ENCODE measurements at places on chromosomes 7 and 10.
A peak's percentile ranks its signal among the peaks of the same experiment; 100 is the strongest.

- no peak for DNase-seq
These were observed 62.0 kb downstream of the MYOF start for GRCh38 chr10:93420091-93420490.

- DNase-seq, result no peak
These were observed 21.4 kb downstream of the SORBS1 start for GRCh38 chr10:95539560-95540284.

GRCh38 chr10:66639371-66639770 lies 286.5 kb upstream of the LRRTM3 start:
- DNase-seq, result no peak

DNA sequence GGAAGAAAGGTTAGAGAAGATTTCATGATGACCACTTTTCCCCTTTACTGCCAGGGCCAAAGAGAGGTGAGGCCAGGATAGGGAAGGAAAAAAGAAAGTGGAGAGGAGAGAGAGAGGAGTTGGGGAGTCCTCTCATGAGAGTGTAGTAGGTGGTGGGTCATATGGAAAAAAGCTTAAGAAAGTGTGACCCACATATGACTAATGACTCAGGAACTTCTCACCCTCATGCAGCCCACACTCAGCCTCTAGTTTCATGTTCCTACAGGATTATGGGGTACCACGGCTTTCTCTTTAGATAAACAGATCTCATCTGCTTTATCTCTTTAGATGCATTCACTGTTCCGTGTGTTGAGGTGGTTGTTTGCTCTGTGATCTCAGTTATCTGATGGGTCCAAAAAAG lies 462.5 kb upstream of the IGFBP3 start:
- no peak for DNase-seq

DNA sequence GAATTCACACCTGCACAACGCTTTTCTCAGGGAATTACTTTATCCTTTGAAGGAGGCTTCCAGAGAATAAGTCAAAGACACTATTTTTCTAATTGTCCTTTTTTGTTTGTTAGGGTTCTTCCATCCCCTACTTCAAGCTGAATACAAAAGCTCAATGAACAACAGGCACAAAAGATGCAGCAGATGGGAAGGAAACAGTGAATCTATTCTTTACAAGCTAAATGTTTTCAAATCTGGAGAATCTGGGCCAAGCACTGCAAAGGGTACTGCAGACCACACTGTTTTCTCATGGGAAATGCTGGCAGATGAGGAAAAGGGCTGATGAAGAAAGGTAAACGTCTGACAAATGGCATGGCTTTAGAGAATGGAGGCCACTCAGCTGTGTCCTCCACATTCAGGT lies 18.5 kb downstream of the LIPA start:
- no peak for DNase-seq

DNA sequence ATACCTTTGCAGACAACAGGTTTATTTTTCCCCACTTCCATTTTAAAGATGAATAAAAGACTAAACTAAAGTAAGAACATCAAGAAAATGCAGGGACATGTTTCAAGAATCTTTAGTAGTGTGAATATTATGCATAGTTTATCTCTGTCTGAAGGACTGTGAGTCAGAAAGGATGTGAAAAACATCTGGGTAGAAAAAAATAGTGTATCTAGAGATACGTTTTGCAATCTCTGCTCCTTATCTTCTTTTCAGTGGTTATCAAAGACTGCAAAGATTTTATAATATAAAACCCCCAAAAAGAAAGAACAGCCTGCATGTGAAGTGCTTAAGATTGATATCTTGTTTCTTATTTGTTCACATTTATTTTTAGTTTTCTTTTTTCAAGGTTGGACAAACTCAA lies 101.9 kb upstream of the ARHGAP21 start:
- DNase-seq, result no peak

DNA sequence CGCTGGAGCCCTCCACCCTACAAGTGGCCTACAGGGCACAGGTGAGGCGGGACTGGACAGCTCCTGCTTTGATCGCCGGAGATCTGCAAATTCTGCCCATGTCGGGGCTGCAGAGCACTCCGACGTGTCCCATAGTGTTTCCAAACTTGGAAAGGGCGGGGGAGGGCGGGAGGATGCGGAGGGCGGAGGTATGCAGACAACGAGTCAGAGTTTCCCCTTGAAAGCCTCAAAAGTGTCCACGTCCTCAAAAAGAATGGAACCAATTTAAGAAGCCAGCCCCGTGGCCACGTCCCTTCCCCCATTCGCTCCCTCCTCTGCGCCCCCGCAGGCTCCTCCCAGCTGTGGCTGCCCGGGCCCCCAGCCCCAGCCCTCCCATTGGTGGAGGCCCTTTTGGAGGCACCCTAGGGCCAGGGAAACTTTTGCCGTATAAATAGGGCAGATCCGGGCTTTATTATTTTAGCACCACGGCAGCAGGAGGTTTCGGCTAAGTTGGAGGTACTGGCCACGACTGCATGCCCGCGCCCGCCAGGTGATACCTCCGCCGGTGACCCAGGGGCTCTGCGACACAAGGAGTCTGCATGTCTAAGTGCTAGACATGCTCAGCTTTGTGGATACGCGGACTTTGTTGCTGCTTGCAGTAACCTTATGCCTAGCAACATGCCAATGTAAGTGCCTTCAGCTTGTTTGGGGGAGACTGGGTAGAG lies at the start of gene COL1A2:
Gene COL1A2, plus strand, starts transcription at position 459 of the 704 bp plus-strand sequence. Its CDS starts 137 bp downstream, at position 596.
- DNase-seq, result peak; percentile 24

DNA sequence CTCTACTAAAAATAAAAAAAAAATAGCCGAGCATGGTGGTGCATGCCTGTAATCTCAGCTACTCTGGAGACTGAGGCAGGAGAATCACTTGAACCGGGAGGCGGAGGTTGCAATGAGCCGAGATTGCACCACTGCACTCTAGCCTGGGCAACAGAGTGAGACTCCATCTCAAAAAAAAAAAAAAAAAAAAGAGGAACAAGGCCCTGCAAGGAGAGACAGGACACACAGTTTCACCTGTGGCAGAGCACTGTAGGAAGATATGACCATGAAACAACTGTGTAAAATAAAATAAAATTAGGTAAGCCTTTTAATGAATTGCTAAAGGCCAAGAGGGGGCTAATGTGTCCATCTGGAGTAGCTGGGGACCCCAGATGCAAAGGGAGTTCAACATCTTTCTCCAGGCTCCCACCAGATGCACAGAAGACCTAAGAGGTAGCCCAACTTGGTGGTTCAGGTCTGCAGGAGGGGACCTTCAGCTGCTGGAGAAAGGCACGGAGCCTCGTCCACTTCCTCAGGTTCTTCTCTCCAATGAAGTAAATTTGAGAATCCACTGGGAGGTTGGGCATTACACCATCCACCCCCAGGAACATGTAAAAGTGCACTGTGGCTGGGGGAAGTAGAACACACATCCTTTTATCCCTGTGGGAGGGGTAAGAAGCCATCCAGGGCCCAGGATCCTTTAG lies 12.7 kb downstream of the PPIF start:
- DNase-seq, result no peak

GRCh38 chr10:95236068-95236903 lies 42.2 kb downstream of the ACSM6 start:
- DNase-seq, result no peak

- no peak for DNase-seq
These were observed 166.4 kb downstream of the AUTS2 start for GRCh38 chr7:69764681-69765080.

DNA sequence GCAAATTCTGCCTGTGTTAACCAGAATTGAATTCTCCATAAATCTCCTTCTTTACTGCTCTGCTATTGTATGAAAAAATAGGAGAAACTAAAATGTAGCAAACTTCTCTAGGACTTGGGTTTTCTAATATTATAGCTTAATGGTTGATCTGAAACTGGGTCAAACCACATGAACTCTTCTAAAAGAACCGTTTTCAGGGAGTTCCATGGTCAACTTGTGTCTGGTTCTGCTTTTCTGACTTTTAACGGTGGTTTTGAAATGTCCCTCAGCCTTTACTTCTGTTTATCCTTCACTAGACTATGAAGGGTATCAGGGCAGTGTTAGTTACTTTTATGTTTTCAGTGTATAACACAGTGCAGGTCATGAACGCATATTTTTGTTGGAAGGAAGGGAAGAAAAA lies 242.2 kb downstream of the TSPAN12 start:
- no peak for DNase-seq
